GM23338 (cell line): ENCODE measurements at places on chromosomes 5 and 9. TPM values are rescaled to one million over a fixed set of nuclear protein-coding genes. Genes with fewer than 3 reads are reported as not detected.

DNA sequence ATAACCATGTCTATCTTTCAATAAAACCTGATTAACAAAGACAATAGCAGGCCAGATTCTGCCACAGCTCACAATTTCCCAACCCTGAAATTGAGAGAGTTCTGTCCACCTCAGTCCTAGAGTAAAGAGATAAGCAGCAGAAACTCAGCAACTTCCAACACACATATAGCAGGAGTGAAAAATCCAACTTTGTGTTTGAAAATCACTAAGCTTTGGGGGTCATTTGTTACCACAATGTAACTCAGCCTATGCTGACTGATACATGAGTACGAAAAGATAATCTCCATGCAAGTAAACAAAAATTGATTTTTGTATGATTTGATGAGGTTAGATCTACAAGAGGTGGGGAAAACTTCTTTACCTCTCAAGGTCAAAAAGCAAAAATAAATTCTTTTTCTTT, 231.0 kb upstream of the DAPK1 start:
- no peak for DNase-seq

GRCh38 chr9:121252104-121252851, 15.7 kb upstream of the GSN start:
- no peak for DNase-seq

DNA sequence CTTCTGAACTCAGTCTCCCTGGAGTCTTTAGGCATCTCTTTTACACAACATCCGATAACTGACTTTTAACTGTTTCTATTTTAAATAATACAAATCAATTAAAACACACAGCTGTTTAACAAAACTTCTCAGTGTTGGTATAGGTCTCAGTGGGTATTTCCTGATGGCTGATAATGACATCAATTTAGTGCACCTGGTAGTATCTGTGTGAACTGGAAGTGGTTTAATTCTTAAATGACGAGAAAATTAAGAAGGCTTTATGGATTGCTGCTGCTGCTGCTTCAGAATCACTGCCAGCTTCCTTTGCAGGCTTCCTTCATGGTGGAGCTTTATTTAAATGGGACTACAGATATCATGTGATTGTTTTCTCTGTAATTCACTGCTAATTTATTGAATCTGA, 92.3 kb downstream of the RPS23 start:
- no peak for DNase-seq

DNA sequence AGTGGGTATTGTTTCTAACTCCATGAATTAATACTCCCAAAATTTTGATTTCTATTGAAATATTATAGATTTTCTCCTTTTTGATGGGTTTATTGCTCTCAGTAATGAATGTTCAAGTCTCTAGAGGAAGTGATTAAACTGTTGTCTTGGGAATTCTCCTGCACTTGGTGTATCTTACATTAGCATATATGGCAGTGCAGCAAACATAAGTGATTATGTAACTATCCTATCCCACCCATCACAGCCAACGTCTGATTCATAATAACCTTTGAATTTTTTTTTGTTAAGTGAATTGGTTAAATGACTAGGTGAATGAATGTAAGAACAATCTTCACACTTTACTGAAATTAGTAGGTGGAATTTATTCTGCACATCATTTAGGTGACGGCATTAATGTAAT, 483.7 kb downstream of the TAF11L14 start:
- DNase-seq = no peak

DNA sequence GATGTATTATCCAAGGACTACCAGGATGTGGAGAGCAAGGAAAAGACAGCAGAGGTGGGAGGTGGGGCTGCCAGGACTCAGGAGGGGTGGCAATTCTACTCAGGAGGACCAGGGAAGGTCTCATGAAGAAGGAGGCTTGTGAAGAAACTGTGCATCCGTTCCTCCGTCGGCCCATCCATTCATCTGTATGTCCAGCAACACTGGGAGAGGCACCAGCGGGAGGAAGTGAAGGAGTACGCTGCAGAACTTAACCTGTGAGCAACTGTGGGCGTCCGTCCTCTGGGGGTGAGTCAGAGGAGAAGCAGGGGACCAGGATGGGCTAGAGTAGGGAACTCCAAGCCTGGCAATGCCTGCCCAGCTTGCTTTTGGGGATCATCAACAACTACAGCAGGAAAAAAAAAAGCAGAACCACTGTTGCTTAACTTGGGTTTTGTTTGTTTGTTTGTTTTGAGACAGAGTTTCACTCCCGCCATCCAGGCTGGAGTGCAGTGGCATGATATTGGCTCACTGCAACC, 47.3 kb upstream of the NEURL1B start:
- no peak for DNase-seq

GRCh38 chr5:168307925-168308584, 16.6 kb downstream of the WWC1 start:
- DNase-seq = no peak

- peak; percentile 59 for DNase-seq
Measured at GRCh38 chr5:56637321-56637920, 177.9 kb upstream of the MAP3K1 start.

ACSL6 gene
- total RNA-seq = 3.6 and 4.6 TPM in 2 replicates

PDE6A gene
- not detected in 2 replicates for total RNA-seq
